ENCODE measurements at places on chromosomes 1 and 21. TPM values are rescaled to one million over a fixed set of nuclear protein-coding genes. Genes with fewer than 3 reads are reported as not detected.
A peak's percentile ranks its signal among the peaks of the same experiment; 100 is the strongest.

DNA sequence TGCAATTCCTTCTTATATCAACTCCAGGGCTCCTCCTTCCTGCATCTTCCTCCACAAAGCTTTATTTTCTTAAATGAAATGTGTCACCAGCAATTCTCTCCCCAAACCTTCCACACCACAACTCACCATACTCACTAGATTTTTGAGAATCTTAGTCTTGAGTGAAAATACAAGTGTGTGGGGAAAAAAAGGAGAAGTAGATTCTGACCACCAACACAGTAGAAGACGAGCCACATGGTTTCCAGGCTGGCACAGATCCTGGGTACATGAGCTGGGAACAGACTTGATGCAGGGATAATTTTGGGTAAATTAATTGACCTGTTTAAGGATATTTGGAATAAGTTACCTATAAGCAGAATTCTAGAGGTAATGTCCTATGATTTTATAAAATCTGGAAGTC is 72.8 kb upstream of the KCNJ15 start:
- DNase-seq, result no peak

Gene OR2M3
- total RNA-seq, result not detected

- peak; percentile 68 for DNase-seq
Observed at GRCh38 chr21:15065392-15066122, 757 bp upstream of the NRIP1 start.

DNA sequence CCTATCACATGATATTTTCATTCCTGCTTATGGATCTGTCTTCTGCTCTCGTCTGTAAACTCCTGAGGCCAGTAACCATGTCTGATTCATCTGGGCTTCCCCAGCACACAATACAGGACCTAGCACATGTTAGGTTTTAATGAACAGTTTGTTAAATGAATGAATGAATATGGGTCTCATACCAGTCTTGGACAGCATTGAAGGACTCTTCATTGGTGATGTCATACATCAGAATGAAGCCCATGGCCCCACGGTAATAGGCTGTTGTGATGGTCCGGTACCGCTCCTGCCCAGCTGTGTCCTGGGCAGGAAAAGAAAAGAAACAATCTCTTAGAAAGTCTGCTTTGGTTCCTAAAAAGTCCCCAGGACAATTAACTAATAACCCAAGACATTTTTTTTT is 53.4 kb downstream of the RAB3B start:
- no peak for DNase-seq

- DNase-seq, result no peak
Observed at GRCh38 chr1:43659212-43660166, 9.5 kb downstream of the KDM4A start.

DNA sequence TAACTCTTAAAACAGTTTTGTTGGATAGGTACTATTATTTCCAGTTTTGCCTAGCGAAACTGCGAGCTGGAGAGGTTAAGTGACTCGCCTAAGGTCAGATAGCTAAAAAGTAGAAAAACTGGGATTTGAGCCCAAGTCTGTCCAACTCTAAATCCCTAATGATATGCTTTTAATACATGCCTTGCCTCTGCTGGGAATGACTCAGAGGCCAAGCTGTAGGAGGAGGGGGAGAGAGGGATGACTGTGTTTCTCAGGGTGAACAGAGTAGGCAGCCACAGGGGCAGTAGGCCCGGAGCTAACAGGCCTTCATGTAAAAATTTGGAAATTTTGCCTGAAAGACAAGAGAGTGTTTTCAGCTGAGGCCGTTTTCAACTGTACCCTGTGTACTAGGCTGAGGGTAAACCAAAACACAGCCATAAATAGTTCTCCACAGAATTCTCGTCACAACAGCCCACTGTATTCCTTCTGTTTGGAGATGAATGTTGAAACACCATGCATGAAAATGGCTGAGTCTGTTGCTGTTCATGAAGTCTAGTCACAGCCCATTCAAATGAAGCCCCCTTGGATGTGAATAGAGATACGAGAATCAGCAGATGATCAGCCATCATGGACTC is 107.5 kb upstream of the HOOK1 start:
- no peak for DNase-seq

DNA sequence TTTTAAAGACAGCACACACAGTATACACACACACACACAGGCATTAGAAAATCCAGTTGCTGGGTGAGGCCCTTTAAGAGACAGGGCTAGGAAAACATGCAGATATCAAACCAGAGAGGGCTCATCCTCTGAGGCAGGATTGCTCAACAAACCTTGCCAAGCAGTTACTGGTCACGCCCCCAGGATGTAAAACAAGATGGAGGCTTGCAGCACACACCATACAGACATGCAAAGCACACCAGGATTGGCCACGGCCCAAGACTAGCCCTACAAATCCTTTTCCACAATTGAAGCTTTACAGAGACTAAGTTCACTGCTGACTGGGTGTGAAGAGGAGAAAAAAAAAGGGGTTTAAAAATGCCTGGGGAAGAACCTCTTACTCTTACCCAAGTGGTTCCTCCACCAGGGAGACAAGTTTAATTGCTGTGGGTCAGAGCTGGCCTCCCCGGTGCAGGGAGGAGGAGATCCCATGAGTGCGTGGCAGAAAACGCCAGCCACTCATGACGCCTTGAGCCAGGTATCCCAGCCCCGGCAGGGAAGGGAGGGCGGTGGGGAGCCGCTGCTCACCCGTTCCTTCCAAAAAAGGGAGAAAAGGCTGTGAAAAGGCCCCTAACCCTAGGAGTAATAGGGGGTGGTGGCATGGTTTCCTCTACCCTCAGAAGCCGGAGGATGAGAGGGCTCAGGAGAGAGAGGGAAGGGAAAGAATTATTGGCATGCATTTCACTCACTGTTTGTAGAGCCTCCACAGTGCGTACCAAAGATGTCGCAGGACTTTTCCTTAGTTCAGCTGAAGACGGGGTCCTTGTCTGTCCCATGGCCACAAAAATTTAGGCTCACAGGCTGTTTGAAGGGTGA is 594.6 kb upstream of the ZP4 start:
- no peak for DNase-seq

DNA sequence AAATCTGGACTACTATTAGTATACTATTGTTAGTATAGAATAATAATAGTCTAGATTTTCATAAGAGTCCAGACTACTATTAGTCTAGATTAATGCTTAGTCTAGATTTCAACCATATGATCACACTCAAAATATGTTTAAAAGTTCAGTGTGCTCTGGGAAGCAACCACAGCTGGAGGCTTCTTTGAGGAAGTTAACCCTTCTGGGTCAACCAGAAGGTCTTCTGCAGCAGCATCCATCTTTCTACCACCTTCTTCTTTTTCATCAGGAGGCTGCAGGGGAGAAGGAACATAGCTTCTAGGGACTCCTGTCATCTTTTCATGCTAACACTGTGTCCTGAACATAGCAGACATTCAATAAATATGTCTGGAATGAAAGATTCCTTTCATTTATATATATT is 51.2 kb upstream of the DNAJC6 start:
- no peak for DNase-seq

Gene TMEM39B
- 38.8 TPM for total RNA-seq

GRCh38 chr1:115330480-115331013 is 7.5 kb downstream of the NGF start:
- DNase-seq, result no peak

Measured in activated T-helper 1 cell treated with anti-CD3 and anti-CD28 coated beads, Interleukin-12 subunit alpha, Interleukin-12 subunit beta, Interleukin-2, Interleukin-4 antibody, amounts not matched to agents 30 ng/mL and 10 ng/mL and 1 ng/mL, durations not matched to agents 14 hours and 24 hours and 36 hours (primary cell).